ENCODE measurements at places on chromosomes 6 and 20. TPM values are rescaled to one million over a fixed set of nuclear protein-coding genes. Genes with fewer than 3 reads are reported as not detected.

Gene TNF
- 30.7 TPM for total RNA-seq

Gene PDYN
- not detected for total RNA-seq

Gene FOXF2
- total RNA-seq, result not detected

Gene TBX18
- not detected for total RNA-seq

Gene ABHD16B
- total RNA-seq, result 0.22 TPM

Gene NFKBIE
- total RNA-seq, result 19.8 TPM

Gene GLP1R
- total RNA-seq, result 2.1 TPM

Gene COL20A1
- 0.50 TPM for total RNA-seq

Gene ADGRF5
- total RNA-seq, result not detected

Gene EYA4
- not detected for total RNA-seq

Gene TUBB2B
- not detected for total RNA-seq

Gene SLC26A8
- total RNA-seq, result 0.44 TPM

Gene SYNDIG1
- not detected for total RNA-seq

Gene CGA
- not detected for total RNA-seq

Gene KIFC1
- total RNA-seq, result 91.7 TPM

Gene IP6K3
- total RNA-seq, result not detected

Gene CST5
- not detected for total RNA-seq

Gene IMPG1
- total RNA-seq, result not detected

Gene CENPW
- 41.2 TPM for total RNA-seq

Gene SLC17A3
- 2.5 TPM for total RNA-seq

Gene SLC17A2
- total RNA-seq, result not detected

Gene WFDC2
- 1.8 TPM for total RNA-seq

Gene NHLRC1
- 0.14 TPM for total RNA-seq

Gene RBPJL
- total RNA-seq, result not detected

Gene PRIM2
- 33.6 TPM for total RNA-seq

Gene FAM209A
- total RNA-seq, result 2.2 TPM

Gene NOX3
- total RNA-seq, result not detected

Gene RRAGD
- 12.2 TPM for total RNA-seq

Gene SCRT2
- total RNA-seq, result not detected

Gene GPRC6A
- total RNA-seq, result not detected

Gene HTR1E
- total RNA-seq, result not detected

Gene GUCA1A
- total RNA-seq, result 0.14 TPM

Gene ZNF451
- total RNA-seq, result 73.8 TPM

Gene ARFGEF3
- 0.76 TPM for total RNA-seq

Gene MLN
- total RNA-seq, result not detected

Gene FOXQ1
- not detected for total RNA-seq

Gene SNAI1
- total RNA-seq, result 1.3 TPM

Gene THEMIS
- total RNA-seq, result 13.4 TPM

Gene ESF1
- total RNA-seq, result 13.2 TPM

Gene ZNF334
- total RNA-seq, result 1.1 TPM

Measured in activated T-cell treated with anti-CD3 and anti-CD28 coated beads, Interleukin-2, amount 50 U/mL, for 72 hours (primary cell).